ENCODE measurements at places on chromosomes 7 and 10.

DNA sequence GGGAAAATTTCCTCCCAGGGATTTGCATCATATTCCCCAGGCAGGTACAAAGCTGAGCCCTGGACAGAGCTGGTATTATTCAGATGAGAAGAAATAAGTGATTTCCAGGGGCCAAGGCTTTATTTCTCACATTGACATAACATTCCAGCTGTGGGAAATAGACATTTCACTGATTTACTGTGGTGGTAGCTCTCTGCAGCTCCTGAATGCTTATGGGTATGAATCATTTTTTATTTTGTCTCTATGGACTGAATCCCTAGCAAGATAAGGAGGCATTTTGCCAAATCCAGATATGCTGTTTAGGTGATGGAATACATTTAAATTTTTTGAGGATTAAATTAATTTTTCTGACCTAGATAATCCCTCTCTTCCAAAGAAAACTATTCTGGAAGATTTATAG, 97.9 kb downstream of the MTPN start:
- no peak for DNase-seq

- no peak for DNase-seq
Measured at GRCh38 chr10:97892939-97893338, 43.3 kb downstream of the GOLGA7B start.

GRCh38 chr10:84348860-84349259, 20.5 kb downstream of the CCSER2 start:
- DNase-seq = peak; percentile 40

DNA sequence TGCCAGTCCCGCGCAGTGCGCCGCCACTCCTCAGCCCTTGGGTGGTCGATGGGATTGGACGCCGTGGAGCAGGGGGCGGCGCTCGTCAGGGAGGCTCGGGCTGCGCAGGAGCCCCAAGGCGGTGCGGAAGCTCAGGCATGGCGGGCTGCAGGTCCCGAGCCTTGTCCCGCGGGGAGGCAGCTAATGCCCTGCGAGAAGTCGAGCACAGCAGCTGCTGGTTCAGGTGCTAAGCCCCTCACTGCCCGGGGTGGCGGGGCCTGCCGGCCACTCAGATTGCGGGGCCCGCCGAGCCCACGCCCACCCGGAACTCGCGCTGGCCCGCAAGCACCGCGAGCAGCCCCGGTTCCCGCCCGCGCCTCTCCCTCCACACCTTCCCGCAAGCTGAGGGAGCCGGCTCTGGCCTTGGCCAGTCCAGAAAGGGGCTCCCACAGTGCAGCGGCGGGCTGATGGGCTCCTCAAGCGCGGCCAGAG, 14.4 kb upstream of the WASL start:
- DNase-seq = no peak
